Ascending aorta (tissue), 2 donors: ENCODE measurements at places on chromosomes 2 and 18. TPM values are rescaled to one million over a fixed set of nuclear protein-coding genes. Genes with fewer than 3 reads are reported as not detected.
A peak's percentile ranks its signal among the peaks of the same experiment; 100 is the strongest.

Gene SLC1A4
- total RNA-seq = 19.5 TPM

Gene CIB4
- total RNA-seq = not detected

Gene FSHR
- total RNA-seq = not detected

Gene REG3G
- total RNA-seq = not detected

Gene SP140
- total RNA-seq = 0.11 TPM

GRCh38 chr18:22275706-22276333, 106.4 kb downstream of the GATA6 start:
- DNase-seq = no peak
- no peaks in the 10 kb centered on the region for H3K27me3 ChIP-seq
- no peaks in the 10 kb centered on the region for H3K4me1 ChIP-seq
- no peaks in the 10 kb centered on the region for H3K36me3 ChIP-seq

- peak overlapping the region; percentile 95 for H3K27ac ChIP-seq
- H3K4me3 ChIP-seq = peak overlapping the region; percentile 63
- DNase-seq = no peak
- no peaks in the 10 kb centered on the region for H3K27me3 ChIP-seq
- H3K36me3 ChIP-seq = no peaks in the 10 kb centered on the region
Measured at GRCh38 chr2:64751286-64752260, 97.9 kb upstream of the SERTAD2 start.
